Anterior cingulate cortex (tissue), 58 donors: ENCODE measurements at places on chromosomes 7 and 10.

- DNase-seq: no peak
Measured at GRCh38 chr7:109868215-109868860, 1222.6 kb upstream of the LRRN3 start.

DNA sequence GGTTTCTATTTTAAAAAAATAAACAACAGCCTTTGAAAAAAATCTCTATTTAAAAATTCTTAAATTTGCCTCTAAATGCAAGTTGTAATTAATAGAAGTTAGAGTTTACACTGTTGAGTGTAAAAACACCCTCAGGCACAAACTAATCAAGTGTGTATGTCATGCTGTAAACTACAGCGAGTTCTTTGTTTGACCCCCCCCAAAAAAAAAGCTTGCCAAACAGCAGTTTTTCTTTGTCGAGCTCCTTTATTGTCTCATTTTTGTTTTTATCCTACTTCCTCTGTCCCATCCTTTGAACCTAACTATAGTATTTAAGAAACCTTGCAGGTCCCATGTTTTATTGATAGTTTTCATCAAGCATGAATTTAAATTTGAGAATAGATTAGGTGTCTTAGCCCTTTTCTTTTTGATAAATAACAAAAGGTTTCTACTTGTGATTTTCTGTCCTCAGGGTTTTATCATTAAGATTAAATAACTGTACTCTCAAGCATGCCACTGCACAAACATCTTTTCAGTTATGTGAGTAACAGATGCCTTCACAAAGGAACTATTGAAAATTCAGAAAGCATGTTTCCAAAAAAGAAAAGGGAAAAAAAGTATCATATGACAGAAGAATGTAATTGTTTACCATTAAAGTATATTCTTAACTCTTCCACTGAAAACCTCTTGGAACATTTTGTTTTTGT, 176.0 kb downstream of the ARID5B start:
- no peak for DNase-seq

- no peak for DNase-seq
Measured at GRCh38 chr10:89591796-89592271, 53.2 kb downstream of the PANK1 start.

DNA sequence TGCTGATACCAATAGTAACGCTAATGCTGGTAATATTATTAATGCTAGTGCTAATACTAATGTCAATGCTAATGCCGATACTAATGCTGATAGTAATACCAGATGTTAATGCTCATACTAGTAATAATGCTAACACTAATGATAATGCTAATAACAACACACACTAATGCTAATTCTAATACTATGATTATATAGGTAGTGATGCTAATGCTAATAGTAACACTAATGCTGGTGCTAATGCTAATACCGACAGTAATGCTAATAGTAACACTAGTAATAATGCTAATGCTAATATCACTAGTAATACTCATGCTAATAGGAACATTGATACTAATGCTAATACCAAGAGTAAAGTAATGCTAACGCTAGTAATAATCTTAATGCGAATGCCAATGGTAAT, 406.4 kb upstream of the RNF32 start:
- no peak for DNase-seq

GRCh38 chr10:86222687-86223086, 143.9 kb downstream of the GRID1 start:
- no peak for DNase-seq

DNA sequence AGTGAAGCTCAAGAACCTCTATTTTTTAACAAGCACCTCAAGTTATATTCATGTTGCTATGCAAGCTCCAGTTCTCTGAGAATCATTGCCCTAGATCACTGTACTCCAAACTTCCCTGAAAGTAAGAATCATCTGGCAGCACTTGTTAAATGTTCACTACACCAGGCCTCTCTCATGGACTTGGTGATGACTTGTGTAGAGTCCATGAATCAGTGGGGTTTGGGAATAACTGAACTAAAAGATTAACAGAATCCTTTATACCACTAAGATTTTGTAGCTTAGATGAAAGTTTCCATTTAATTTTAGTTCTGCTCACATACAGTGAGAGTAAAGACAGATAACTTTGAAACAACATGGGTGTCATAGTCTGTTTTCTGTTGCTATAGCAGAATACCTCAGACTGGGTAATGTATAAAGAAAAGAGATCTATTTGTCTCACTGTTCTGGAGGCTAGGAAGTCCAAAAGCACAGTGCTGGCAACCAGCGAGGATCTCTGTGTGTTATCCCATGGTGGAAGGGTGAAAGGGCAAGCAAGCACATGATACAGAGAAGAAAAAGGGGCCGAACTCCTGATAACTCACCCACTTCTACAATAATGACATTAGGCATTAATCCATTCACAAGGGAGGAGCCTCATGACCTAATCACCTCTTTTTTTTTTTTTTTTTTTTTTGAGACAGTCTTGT, 27.9 kb upstream of the AOAH start:
- no peak for DNase-seq

- DNase-seq: no peak
Measured at GRCh38 chr10:72013202-72013945, 49.2 kb downstream of the CHST3 start.

GRCh38 chr10:132264966-132265889, 42.5 kb downstream of the STK32C start:
- DNase-seq: no peak

- DNase-seq: no peak
Measured at GRCh38 chr7:79952399-79952798, 182.2 kb upstream of the GNAI1 start.

DNA sequence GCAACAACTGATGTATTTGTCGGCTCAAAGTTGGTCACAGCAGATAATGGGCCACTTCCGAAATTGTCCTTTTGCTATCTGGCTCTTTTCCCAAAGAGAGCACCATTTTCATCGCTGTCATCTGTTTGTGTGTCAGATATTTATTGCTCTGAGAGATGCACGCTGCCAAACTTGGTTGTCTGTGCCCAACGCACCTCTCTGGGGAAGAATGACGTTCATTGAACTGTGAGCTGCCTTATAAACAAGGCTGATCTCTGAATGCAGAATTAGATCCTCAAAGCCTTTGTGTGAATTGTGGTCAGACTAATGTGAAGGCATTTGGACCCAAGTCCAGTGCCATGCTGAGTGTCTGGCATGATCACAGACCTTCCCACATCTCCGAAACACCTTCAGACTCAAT, 174.7 kb upstream of the LYZL1 start:
- no peak for DNase-seq

- DNase-seq: no peak
Measured at GRCh38 chr7:151107882-151108281, 21.6 kb downstream of the AGAP3 start.

DNA sequence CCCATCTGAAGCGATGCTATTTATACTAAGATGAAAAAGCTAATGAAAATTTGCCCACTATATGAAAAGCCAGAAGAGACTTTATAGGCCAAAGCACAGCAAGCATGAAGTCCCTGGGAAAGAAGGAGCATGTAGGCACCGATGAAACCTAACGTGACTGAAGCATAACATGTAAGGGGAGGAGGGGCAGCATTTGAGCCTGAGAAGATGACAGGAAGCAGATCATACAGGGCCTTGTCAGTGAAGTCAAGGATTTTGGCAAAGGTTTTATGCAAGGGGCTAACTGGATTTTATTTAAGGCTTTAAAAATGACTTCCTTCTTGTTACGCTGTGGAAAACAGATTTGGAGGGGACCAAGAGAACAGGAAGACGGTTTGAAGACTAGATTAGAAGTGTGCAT, 744.0 kb downstream of the PHTF2 start:
- DNase-seq: no peak

DNA sequence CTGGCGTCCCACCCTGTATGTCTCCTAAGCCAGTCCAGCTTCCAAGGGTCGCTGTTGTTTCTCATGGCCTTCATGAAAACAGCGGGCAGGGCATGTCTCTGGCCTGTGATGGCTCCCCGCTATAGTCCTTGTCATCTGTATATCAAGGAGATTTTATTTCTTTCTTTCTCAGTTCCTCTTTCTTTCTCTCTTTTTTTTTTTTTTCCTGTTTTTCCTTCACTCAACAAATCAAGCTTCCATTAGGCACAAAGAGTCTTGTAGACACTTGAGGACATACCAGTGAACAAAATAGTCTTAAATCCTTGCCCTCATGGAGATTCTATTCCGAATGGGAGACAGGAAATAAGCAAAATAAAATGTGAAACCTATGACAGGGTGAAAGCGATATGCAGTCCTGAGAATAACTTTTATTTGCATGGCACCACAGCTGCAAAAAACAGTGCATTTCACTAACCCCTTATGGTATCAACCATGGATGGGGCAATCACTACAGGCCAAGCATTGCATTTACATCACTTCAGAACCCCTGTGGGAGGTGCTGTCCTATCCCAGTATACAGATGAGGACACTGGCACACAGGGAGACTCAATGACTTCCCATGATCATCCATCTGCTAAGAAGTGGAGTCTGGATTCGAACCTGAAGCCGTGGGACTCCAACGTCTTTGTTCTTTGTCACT, 50.7 kb downstream of the SYPL1 start:
- no peak for DNase-seq

- no peak for DNase-seq
Measured at GRCh38 chr10:51699145-51699474, 285 bp downstream of the CSTF2T start.

GRCh38 chr10:66888237-66888636, 37.6 kb upstream of the LRRTM3 start:
- no peak for DNase-seq

GRCh38 chr10:99057936-99058690, 177.5 kb downstream of the HPSE2 start:
- DNase-seq: no peak

GRCh38 chr7:132906193-132906835, 175.6 kb downstream of the CHCHD3 start:
- no peak for DNase-seq

- no peak for DNase-seq
Measured at GRCh38 chr7:113113912-113114311, 4.4 kb downstream of the SMIM30 start.

DNA sequence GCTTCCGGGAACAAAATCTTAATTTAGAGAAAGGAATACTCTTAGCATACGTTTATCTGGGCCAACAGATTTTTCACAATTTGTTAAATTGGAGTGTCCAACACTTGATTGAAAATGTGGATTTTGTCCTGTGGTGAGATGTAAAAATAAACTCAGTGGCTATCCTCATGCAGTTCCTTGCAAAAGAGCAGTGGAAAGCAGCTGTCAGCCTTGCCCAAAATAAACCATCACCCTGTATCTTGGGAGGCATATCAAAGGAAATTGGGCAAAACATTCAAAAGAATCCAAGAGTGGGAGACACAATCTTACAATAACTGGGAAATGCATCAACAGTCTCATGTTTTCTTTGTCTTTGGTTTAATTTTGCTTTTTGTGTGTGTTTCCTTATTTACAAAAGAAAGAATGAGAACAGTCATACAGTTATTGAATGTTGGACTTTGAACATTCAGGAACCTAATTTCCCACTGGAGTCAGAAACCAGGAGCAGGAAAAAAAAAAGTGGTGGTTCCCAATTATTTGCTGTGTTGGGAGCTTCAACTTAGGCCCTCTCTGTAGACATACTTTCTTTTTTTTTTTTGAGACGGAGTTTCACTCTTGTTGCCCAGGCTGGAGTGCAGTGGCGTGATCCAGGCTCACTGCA, 44.4 kb upstream of the DGKI start:
- no peak for DNase-seq

DNA sequence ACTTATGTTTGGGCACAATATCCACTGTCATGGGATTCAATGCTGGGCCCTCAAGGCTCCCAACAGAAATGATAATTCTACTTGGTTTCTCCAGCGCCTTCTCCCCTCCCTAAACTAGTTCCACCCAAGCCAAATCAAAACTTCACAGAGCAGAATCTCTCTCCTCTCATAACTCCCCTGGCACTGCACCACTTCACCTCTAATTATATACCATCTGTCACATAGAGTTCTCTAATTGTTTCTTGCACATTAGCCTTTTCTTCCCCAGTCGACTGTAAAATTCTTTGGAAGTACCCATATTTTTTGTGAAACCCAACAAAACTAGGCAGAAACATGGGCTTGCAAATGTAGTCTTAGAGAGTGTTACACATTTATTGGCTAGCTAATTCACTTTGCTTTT, 8.1 kb downstream of the SGMS1 start:
- no peak for DNase-seq

- DNase-seq: no peak
Measured at GRCh38 chr7:94472608-94473007, 37.0 kb upstream of the CASD1 start.

DNA sequence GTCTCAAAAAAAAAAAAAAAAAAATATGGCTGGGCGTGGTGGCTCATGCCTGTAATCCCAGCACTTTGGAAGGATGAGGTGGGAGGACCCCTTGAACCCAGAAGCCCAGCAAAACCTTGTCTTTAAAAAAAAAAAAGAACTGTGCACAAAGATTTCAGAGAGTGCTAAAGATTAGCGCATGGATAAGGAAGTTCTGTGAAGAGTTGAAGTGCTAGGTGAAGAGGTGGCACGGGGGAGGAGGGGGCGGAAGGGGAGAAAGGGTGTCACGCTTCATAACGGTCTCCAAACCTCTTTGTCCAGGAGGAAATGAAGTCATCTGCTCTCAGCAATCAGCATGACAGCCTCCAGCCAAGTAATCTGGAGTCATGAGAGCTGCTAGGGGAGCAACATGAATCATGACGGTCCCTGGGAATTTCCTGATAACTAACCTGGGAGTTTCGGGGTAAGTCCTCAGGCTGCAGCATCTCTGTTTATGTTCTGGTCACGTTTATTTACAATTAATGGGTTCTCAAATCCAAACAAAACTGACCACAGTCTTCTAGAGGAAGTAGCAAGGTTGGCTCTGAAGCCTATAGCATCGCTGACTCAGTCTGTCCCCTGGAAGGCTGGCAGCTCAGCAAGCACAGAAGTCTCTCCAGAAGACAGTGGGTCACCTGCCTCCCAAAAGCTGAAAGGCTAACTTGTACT, 1.9 kb upstream of the PLAU start:
- DNase-seq: no peak

DNA sequence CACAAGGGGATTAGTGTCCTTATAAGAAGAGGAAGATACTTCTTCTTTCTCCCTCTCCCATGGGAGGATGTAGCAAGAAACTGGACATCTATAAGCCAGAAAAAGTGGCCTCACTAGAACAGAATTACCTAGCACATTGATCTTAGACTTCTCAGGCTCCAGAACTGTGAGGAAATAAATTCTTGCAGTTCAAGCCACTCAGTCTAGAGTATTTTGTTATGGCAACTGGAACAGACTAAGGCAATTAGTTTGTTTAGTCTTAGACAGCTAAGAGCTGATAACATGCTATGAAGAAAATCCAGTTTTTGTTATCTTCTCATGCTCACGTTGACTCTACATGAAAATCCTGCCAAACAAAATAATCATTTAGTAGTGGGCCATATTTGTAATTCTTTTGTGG, 627.6 kb upstream of the PHF14 start:
- DNase-seq: no peak

DNA sequence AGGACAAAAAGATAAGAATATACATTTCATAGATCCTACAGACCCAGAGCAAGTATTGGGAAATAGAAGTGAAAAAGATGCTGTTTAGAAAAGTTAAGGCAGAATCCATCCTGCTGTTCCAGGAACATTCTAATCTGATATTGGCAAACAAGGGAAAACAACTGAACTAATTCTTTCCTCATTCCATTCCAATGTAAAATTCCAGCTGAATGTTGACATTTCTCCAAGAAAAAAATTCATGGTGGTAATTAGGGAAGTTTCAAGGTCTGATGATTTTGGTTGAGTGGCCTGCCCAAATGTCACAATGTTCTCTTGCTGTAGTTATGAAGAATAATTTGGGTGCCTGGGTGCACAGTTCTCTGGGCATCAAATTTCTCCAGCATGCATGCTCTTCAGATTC, 15.2 kb downstream of the PIP start:
- no peak for DNase-seq

GRCh38 chr10:31876652-31877352, 51.8 kb downstream of the ARHGAP12 start:
- no peak for DNase-seq

- no peak for DNase-seq
Measured at GRCh38 chr7:6030988-6031387, at the start of gene ANKRD61. Gene ANKRD61 (plus strand): TSS chr7:6031376. CDS start chr7:6031376, 0 bp downstream.
